Mesothelial cell of epicardium (in vitro differentiated cells): ENCODE measurements at places on chromosomes 3 and 15.

- no peak for DNase-seq
Measured at GRCh38 chr15:25860885-25861866, 2.0 kb downstream of the ATP10A start.

DNA sequence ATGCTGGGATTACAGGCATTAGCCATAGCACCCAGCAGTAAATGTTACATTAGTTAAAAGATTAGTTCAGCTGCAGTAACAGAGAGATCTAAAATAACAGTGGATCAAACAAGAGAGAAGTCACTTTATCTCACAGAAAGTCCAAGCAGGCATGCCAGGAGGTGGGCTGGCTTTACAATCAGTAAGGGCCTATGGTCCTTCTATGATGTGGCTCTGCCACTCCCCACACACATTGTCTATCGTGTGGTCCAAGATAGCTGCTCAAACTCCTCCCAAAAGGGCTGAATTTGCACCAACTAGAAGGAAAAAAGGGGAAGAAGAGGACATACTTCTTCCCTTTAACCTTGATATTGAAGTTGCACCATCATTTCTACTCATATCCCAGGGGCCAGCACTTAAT is 4.6 kb upstream of the RUVBL1 start:
- DNase-seq = no peak

GRCh38 chr15:61227950-61228936 is 859 bp downstream of the RORA start:
- DNase-seq = peak; percentile 57

- DNase-seq = no peak
Measured at GRCh38 chr3:133722935-133723334, 23.3 kb upstream of the TF start.

DNA sequence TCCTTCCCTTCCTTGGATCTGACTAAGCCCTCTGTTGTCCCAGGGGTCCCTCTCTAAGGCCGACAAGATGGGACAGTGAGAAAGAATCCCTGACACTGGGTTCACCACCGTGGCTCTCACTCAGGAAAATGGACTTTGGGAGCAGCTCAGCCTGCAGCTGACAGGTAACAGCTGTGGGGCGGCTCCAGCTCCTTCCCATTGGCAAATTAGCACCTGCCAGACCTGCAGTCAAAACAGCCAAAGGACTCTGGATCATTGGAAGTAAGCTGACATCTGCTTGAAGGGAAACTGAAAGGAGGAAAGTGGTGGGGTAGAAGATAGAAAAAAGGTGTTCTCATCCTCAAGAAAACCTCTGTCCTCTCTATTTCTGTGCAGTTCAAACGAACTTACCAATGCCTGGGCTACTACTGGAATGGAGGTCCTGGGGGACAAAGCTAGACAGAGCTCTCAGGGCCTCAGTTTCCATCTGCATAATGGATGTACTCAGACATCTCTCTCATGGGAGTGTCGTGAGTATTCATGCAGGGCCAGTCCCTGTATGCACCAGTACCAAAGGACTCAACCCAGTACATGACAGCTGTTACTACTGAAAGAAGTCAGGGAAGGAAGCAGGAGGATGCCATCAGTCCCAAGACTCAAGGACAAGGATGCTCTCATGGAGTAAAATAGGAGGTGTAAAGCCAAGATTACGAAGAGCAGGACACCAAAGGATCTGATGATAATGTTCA is 53.6 kb upstream of the DCLK3 start:
- no peak for DNase-seq
